ENCODE measurements at places on chromosomes 1 and 21. TPM values are rescaled to one million over a fixed set of nuclear protein-coding genes. Genes with fewer than 3 reads are reported as not detected.
A peak's percentile ranks its signal among the peaks of the same experiment; 100 is the strongest.

The CACNA1S gene
- not detected for polyA plus RNA-seq

The TMEM35B gene
- polyA plus RNA-seq: 146 TPM

The CFHR1 gene
- not detected for polyA plus RNA-seq

The SPATA45 gene
- polyA plus RNA-seq: not detected

The CYYR1 gene
- polyA plus RNA-seq: not detected

The ZBTB8OS gene
- polyA plus RNA-seq: 53.2 TPM

- H3K36me3 ChIP-seq: no peaks in the 10 kb centered on the region
- H3K4me1 ChIP-seq: no peaks in the 10 kb centered on the region
These were observed 145.3 kb upstream of the NCAM2 start for GRCh38 chr21:20852866-20853265.

DNA sequence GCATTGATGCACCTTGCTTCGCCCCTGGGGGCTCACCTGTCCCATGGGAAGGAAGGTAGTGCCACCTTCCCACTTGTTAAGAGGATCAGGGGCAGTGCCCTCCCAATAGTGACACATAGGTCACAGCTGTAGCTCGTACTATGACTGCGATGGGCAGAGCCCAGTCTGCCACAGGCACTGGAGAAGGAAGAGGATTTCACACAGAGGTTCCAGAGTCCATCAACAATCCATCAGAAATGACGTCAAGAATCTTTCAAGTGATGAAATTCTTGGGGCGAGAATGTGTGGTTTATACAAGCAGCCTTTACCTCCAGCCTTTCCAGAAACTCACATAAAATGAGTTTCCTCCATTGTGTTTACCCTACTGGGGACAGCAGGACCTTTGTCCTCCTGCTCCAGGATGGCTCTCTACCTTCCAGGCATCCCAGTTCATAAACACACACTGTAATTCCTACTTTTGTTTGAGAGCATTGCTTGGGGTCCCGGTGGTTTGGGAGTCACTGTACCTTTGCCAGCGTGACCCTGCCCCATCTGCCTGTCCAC is 260.6 kb upstream of the VAMP3 start:
- H3K27me3 ChIP-seq: peaks cover 3% of the 10 kb centered on the region
- no peaks in the 10 kb centered on the region for H3K4me1 ChIP-seq
- no peak overlapping the region for H3K27ac ChIP-seq
- H3K4me3 ChIP-seq: no peak overlapping the region

DNA sequence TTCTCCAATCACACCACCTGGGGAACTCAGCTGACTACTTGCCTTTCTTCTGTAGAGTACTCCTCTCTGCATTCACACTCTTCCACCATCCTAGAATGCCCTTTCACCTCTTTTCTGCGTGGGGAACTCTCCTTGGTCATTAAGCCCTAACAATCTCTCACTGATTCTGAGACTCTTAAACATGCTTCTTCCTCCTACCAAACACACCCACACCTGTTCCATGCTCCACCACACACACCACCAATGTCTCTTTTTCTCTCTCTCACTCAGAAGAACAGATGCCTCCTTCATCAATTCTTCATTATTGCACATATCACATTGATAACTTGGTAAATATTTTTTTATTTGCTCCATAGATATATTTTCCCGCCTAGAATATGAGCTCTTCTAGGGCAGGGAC is 53.6 kb downstream of the WARS2 start:
- no peak overlapping the region for H3K27ac ChIP-seq
- no peaks in the 10 kb centered on the region for H3K27me3 ChIP-seq
- H3K36me3 ChIP-seq: peaks cover 26% of the 10 kb centered on the region

DNA sequence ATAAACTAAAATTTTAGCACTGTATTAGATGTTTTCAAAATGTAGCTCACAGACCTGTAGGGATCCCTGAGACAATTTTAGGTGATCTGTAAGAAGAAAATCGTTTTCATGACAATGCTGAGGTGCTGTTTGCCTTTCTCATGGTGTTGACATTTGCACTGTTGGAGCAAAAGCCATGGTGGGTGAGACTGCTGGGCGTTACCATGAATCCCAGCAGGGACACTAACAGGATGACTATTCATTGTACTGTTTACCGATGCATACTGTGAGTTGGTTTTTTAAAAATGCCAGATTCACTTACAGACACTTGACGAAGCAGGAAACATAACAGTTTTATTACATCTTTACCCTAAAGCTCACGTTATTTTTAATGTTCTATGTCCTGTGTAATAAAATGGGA is 468.5 kb downstream of the PCP4 start:
- H3K36me3 ChIP-seq: no peaks in the 10 kb centered on the region
- DNase-seq: no peak
- no peaks in the 10 kb centered on the region for H3K27me3 ChIP-seq

DNA sequence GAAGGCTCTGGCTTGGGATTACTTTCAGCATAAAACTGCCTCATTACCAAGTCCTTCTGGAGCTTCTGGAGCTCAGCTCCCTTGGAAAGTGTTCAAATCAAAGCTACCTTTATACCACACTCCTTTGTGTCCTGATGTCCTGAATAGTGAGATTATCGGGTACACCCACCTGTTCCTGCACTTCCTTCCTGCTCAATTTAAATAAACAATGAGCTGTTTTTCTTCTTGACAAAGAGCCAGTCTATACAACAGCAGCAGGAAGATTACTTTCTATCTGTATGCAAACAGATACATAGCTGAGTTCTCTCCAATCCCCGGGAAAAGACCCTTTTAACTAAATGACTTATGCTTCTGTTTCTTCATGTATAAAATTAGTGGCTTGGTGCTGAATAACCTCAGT is 258.0 kb upstream of the FMN2 start:
- H3K4me1 ChIP-seq: peaks cover 11% of the 10 kb centered on the region
- peak overlapping the region; percentile 38 for H3K27ac ChIP-seq
- no peaks in the 10 kb centered on the region for H3K36me3 ChIP-seq
- DNase-seq: no peak
- H3K27me3 ChIP-seq: no peaks in the 10 kb centered on the region

DNA sequence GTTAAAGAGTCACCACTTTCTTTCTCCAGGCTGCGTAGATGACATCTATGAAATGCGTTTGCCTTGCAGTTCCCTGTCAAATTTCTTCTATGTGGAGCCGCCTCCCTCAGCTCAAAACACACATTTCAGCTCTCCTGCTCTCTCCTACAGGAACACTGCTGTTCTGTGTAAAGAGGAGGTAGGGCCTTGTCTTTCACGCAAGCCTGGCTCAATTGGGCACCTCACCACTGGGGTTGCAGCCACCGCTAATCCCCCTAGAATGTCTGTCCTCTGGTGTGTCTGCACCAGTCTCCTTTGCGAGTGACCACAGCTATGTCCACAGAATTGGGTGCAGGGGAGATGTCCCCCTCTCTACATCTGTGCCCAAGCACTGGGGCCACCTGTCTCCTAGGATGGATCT is 31.8 kb upstream of the CFHR4 start:
- H3K27ac ChIP-seq: no peak overlapping the region
- H3K27me3 ChIP-seq: no peaks in the 10 kb centered on the region
- H3K4me3 ChIP-seq: no peak overlapping the region
- H3K36me3 ChIP-seq: no peaks in the 10 kb centered on the region
- no peaks in the 10 kb centered on the region for H3K4me1 ChIP-seq

GRCh38 chr1:20413136-20413775 is 72.8 kb downstream of the CAMK2N1 start:
- H3K27ac ChIP-seq: no peak overlapping the region
- DNase-seq: no peak
- no peaks in the 10 kb centered on the region for H3K4me1 ChIP-seq
- H3K36me3 ChIP-seq: no peaks in the 10 kb centered on the region
- H3K4me3 ChIP-seq: no peak overlapping the region
- peaks cover 21% of the 10 kb centered on the region for H3K27me3 ChIP-seq

GRCh38 chr1:183909672-183910071 is 104.8 kb downstream of the RGL1 start:
- H3K36me3 ChIP-seq: peaks cover under 1% of the 10 kb centered on the region
- H3K27me3 ChIP-seq: no peaks in the 10 kb centered on the region
- no peak for DNase-seq
- no peak overlapping the region for H3K27ac ChIP-seq
- no peaks in the 10 kb centered on the region for H3K4me1 ChIP-seq
- no peak overlapping the region for H3K4me3 ChIP-seq

DNA sequence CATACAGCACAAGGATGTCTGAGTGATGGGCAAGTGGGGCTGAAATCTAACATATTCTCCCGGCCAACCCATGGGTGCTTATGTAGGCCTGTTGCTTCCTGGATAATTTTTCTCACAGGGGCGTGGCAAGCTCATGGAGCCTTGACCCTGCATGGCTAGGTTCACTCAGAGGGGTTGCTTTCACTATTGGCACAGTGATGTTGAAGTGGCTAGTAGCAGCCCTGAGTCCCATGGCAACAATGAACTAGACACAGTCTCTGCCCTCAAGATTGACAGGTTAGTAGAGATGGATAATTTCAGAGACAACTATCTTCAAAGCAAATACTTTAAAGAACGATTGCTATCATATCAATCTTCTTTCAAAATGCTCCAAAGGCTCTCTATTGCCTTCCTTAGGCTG is 6.5 kb upstream of the MAB21L3 start:
- no peak for DNase-seq
- H3K4me1 ChIP-seq: no peaks in the 10 kb centered on the region
- H3K27ac ChIP-seq: no peak overlapping the region
- H3K36me3 ChIP-seq: no peaks in the 10 kb centered on the region

DNA sequence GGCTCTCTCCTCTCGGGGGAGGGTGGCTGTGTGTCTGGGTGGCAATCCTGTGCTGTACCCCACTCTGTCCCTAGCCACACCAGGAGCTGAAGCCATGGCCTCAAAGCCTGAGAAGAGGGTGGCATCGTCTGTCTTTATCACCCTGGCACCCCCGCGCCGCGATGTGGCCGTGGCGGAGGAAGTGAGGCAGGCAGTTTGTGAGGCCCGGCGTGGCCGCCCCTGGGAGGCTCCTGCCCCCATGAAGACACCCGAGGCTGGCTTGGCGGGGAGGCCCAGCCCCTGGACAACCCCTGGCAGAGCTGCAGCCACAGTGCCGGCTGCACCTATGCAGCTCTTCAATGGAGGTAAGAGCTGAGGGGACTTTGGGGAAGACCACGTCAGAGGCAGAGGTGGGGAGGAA is 6.3 kb downstream of the FBLIM1 start:
- no peaks in the 10 kb centered on the region for H3K36me3 ChIP-seq
- DNase-seq: no peak
- peaks cover 8% of the 10 kb centered on the region for H3K27me3 ChIP-seq
- no peak overlapping the region for H3K27ac ChIP-seq
- H3K4me3 ChIP-seq: no peak overlapping the region

DNA sequence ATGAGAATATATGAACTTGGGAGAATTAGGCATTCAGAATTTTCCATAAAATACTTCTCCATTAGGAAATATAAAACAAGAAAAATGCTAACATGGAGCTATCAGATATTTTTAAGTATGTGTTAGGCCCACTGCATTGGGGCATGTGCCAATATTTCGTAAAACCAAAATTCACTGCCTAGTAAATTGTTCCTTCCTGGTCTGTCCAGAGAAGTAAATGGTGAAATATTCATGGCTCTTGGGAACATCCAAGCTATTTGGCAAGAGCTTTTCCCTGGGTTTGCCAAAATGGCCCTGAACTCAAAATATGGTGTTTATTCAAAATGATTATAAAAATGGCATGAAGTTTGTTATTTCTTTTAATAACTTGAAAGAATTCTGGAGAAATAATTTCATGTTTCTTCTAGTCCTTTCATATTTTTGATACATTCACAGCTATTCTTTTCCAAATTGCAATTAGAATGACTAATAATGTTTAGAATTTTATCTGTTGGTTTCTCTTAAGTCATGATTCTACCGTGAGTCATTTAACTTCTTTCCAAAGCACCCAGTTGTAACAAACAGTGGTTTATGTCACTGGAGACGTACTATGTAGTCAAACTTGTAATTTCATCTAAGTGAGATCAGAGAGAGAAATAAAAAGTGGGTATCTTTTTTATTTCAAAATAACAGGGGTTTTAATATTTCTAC is 25.7 kb upstream of the SLC19A2 start:
- no peaks in the 10 kb centered on the region for H3K36me3 ChIP-seq
- no peak overlapping the region for H3K4me3 ChIP-seq
- no peaks in the 10 kb centered on the region for H3K27me3 ChIP-seq
- H3K4me1 ChIP-seq: peaks cover 8% of the 10 kb centered on the region
- H3K27ac ChIP-seq: no peak overlapping the region

DNA sequence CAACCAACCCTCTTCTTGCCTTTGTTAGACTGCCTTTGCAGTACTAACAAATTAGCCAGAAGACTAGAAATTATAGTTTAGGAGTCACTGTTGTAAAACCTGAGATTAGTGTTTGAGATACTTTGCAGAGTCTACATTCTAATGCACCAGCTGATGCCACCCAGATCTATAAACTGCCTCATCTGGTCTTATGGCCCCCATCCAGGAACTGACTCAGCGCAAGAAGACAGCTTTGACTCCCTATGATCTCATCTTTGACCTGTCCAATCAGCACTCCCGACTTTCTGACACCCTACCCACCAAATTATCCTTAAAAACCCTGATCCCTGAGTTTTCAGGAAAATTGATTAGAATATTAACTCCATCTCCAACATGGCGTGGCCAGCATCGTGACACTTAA is 334.6 kb downstream of the RGS7 start:
- H3K4me3 ChIP-seq: no peak overlapping the region
- no peaks in the 10 kb centered on the region for H3K27me3 ChIP-seq
- H3K36me3 ChIP-seq: no peaks in the 10 kb centered on the region
- DNase-seq: no peak
- no peaks in the 10 kb centered on the region for H3K4me1 ChIP-seq

- DNase-seq: no peak
- H3K4me1 ChIP-seq: no peaks in the 10 kb centered on the region
- no peak overlapping the region for H3K27ac ChIP-seq
- H3K27me3 ChIP-seq: peaks cover 4% of the 10 kb centered on the region
These were observed 98.9 kb downstream of the PGBD5 start for GRCh38 chr1:230326971-230327891.

DNA sequence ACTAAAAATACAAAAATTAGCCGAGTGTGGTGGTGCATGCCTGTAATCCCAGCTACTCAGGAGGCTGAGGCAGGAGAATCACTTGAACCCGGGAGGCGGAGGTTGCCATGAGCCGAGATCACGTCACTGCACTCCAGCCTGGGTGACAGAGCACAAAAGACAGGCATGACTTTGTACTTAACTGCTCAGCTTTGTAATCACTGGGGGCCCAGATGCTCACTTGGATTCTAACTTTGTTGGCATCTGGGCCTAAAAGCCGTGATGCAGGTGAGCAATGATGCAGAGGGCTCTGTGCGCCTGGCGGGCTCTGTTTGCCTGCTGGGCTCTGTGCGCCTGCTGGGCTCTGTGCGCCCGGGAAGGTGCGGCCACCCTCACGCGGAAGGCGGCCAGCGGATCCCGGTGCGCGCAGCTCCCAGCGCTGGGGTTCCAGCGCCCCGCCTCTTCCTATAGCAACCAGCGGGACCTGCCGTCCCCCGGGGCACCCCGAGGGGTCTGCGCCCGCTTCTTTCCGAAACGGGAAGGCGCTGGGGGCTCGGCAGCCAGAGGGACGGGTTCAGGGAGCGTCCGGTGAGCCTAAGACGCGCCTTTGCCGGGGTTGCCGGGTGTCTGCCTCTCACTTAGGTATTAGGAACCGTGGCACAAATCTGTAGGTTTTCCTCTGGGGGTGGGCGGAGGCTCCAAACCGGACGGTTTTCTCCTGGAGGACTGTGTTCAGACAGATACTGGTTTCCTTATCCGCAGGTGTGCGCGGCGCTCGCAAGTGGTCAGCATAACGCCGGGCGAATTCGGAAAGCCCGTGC is 31.7 kb downstream of the PRMT2 start:
- H3K27ac ChIP-seq: peak overlapping the region; percentile 76
- H3K4me3 ChIP-seq: peak overlapping the region; percentile 84
- H3K36me3 ChIP-seq: peaks cover 29% of the 10 kb centered on the region
- DNase-seq: no peak
- H3K4me1 ChIP-seq: peaks cover 8% of the 10 kb centered on the region
- no peaks in the 10 kb centered on the region for H3K27me3 ChIP-seq
